ENCODE measurements at places on chromosomes 3 and 15.

GRCh38 chr3:13042127-13042701 lies 31.0 kb downstream of the IQSEC1 start:
- no peak for DNase-seq

GRCh38 chr3:117519776-117520175 lies 810.2 kb downstream of the TUSC7 start:
- no peak for DNase-seq

DNA sequence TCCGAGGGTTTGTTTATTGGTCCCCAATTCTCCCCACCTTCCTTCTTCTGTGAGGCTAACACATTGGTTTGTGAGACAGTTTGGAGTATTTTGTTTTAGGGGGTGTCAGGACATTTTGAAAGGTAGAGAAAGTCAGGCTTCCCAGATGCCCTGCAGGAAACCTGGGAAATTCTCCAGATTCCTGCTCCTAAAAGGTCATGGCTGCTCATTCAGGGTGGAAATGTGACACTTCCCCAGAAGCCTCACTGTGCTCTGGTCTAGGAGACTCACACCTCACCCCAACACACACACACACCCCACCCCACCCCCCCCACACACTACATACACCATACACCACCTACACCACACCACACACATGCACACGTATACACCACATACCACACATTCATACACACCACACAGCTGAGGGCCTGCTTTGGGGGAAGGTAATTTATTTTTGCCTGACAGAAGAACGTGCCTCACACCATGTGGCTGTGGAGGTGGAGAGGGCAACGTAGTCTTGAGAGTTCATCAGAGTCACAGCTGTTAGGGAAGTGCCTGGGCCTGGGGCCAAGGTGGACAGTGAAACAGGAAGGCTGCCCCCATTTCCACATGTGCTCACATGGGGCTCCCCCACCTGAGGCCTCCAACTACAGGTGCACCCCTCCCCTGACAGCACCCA lies 40.4 kb upstream of the LIMD1 start:
- no peak for DNase-seq

GRCh38 chr15:34783991-34784390 lies 11.4 kb downstream of the ACTC1 start:
- DNase-seq, result no peak

- DNase-seq, result no peak
Measured at GRCh38 chr3:5245927-5246326, 58.4 kb downstream of the EDEM1 start.

- no peak for DNase-seq
Measured at GRCh38 chr3:39707314-39707909, 102.0 kb upstream of the MYRIP start.

- DNase-seq, result no peak
Measured at GRCh38 chr15:65058394-65059368, 9.1 kb downstream of the RASL12 start.

DNA sequence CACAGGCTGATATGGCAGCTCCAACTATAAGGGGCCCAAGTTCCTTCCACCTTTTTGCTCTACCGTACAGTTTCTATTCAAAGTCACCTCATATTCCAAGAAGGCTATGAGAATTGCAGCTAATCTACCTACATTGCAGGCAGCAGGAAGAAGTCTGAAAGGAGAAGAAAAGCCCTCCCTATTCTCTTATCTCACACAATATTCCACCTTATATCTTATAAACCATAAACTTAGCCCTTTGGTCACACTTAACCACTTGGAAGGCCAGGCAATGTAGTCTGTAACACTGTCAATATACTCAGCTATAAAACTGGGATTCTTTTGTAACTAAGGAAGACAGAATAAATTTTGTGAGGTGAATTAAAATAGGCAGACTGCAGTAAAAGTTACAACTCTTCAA lies 54.9 kb downstream of the TBC1D5 start:
- DNase-seq, result no peak

GRCh38 chr15:62067448-62068044 lies 769 bp downstream of the C2CD4A start:
- peak; percentile 33 for DNase-seq

DNA sequence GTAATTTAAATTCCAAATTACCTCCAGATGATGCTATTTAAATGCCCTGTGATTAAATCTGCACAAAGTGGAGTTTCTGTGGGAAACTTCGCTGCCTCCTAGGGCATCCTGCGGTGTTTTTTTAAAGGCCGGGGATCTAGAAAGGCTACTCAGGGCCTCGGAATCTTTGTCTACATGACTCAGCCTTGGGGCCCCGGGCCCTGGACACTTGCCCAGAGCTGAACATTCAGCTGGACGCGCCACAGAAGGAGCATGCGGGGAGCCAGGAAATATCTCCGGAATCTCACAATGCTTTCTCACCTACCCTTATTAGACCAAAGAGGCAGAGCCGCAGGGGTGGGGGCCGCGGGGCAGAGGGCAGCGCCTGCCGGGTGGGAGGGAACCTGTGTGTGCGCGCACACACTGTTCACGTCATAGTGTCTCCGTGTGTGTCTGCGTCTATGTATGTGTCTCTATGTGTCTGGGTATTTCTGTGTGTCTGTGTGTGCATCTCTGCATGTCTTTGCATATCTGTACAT lies 145.5 kb upstream of the TPM1 start:
- DNase-seq, result no peak

DNA sequence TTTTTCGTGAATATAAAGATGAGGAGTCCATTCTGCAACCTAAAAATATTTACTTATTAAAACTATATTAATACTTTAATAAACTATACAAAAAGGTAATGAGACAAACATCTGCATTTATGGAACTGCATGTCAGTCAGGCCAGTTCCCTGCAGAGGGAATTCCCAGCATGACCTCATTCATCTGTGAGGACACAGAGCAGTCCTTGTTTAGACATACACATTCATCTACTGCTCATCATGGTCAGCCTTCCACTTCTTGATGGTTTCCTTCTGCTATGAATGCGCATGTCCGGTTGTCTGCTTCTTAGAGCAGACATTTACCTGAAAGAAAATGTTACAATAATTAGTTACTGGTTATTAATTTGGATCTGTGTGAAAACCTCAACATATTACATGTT lies 3.3 kb upstream of the ACTR8 start:
- no peak for DNase-seq

- no peak for DNase-seq
Measured at GRCh38 chr3:140018556-140018955, 83.6 kb downstream of the CLSTN2 start.

DNA sequence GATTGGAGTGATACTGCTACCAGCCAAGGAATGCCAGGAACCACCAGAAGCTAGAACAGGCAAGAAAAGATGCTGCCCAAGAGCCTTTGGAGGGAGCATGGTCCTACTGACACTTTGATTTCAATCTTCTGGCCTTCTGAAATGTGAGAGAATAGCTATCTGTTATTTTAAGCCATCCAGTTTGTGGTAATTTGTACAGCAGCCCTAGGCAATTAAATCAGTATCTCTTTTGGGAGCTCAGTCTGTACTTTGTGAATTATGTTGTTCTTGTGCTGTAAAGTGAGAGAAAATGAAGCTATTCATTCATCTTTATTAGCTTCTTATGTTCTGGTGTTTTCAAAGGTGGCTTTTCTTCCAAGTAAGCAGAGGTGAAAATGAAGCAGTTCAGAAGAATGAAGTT lies 381.3 kb downstream of the PDCD6IP start:
- DNase-seq, result no peak

DNA sequence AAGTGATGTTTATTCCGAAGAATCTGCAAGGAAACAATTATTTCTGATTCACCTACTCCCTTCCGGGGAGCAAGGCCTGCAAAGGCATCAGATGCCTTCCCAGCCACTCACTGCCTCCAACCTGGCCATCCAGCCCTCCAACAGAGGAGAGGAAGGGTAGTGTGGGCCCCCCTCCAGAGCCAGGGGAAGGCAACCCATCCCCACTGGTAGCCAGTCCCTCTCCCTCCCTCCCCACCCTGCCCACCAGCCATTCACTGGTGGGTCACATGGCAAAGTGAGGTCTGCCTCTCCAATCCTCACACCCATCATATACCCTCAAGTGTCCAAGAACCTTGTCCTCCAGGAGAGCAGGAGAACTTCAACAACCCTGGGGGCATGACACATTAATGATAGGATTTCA lies 2.4 kb upstream of the VIPR1 start:
- no peak for DNase-seq

DNA sequence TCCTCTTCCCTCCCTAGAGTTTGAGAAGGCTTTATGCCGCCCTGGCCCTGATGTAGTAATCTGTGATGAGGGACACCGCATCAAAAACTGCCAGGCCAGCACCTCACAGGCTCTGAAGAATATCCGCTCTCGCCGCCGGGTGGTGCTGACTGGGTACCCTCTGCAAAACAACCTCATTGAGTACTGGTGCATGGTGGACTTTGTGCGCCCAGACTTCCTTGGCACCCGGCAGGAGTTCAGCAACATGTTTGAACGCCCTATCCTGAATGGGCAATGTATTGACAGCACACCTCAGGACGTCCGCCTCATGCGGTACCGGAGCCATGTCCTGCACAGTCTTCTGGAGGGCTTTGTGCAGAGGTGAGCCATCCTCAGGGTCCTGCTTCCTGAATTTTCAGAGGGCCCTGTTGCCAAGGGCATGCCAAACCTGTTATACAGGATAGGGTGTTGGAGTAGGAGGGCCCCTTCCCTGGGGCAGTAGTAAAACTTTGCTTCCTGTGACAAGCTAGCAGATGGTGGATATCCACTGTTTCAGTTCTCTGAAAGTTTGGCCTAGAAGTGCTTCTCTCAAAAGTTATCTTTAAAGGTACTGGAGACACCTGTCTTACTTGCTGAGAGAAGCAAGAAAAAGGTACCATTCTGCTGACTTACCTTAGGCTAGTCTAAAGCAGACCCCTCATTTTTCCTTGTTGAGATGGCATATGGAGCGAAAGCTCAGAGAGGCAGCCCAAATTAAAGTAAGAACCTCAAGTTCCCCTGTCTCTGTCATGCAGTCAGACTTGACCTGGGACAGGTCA lies 33.7 kb upstream of the TEX264 start:
- DNase-seq, result no peak

GRCh38 chr3:111311709-111312235 lies 230.2 kb upstream of the CD96 start:
- no peak for DNase-seq

DNA sequence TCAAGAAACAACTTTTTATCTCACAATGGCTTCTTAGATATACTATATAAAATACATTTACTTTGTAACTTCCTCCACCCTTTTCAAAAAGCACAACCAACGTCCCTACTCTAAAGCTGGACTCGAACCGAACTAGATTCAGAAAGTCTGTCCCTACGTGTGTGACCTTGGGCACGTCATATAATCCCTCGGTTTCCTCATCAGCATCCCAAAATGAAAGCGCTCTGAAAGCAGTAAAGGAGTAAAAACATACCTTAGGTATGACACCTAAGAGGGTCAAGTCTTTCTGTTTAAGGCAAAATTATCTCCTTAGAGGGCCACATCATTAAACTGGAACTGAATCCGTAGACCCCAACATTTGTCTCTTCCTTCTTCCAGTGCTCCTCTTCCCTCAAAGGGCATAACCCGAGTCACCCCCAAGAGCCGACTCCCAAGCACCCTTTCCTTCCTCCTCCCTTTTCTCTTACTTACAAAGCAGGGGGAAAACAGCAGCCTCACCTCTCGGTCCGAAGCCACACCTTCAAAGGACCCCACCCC lies 663 bp downstream of the PDCD10 start:
- no peak for DNase-seq

DNA sequence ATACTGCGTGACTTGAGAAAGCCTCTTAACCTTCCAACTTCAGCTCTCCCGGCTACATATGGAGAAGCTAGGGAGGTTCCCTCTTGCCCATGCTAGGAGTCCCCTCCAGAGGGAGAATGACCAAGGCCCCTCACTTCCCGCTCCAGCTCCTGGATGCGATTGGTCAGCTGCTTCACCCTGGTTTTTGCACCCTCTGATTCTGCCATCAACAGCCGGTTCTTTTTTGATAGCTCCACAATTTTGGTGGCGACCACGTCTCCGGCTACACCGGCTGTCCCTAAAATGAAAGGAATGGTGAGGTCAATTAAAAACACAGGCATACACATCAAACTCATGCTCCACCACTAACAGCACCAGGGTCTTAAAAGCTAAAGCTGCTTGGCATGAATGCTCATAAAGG lies 20.6 kb downstream of the CCDC13 start:
- no peak for DNase-seq

DNA sequence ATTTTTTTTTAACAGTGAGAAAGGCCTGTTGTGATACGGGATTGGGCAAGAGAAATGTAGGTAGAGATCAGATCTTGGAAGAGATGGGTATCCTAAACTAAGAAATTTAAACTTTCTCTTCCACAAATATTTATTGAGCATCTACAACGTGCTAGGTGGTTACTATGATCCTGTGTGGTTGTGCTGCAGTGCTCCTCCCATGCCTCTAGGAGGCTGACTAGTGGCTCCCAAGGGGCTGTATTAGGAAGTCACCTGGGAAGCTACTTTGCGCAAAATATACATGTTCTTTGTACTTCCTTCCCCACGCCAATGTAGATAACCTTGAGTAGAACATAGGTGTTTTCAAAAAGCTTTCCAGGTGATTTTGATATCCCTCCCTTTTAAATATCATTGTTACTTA lies 27.2 kb downstream of the USP3 start:
- DNase-seq, result no peak

DNA sequence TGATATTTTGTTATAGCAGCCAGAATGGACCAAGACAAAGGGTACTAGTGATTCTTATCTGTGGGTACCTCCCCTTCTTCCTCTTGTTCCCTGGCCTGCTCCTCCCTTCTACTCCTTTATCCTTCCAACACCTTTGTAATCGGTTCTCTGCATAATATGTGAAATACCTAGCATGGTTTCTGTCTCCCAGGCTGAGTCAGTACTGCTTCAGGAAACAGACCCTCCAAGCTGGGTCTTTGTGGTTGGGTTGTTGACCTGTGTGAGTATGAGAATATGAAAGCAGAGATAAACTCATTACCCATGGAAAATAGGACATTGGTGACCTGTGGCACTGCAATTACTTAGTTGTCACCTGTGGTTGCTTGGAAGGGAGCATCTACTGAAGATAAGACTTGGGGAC lies 69.3 kb upstream of the KLF13 start:
- DNase-seq, result no peak

GRCh38 chr3:125079675-125080045 lies 23.9 kb upstream of the HEG1 start:
- DNase-seq, result no peak

- no peak for DNase-seq
Measured at GRCh38 chr15:83835479-83835878, 181.6 kb downstream of the ADAMTSL3 start.

GRCh38 chr3:47455806-47456452 lies 19.8 kb downstream of the SCAP start:
- no peak for DNase-seq

- DNase-seq, result no peak
Measured at GRCh38 chr3:55445551-55445950, 41.6 kb downstream of the WNT5A start.

GRCh38 chr3:197752107-197752506 lies 2.4 kb downstream of the FYTTD1 start:
- no peak for DNase-seq

DNA sequence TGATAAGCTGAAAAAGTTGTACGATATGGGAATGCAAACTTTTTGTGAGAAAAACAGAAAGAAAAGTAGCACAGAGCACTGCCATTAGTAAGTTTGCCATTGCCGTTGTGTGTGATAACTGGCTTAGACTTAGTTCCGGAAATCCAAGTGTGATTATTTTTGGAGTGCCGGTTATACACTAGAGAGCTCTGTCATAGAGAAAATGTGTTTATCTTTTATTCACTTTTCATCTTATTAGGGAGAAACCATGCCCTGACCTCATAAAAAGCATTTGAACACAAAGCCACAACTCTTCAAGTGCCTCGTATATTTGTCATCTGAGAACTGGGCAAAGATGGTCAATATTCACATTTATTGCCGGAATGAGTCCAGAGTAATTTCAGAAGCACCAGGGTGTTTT lies 36.1 kb downstream of the CTDSPL start:
- no peak for DNase-seq

- DNase-seq, result no peak
Measured at GRCh38 chr3:195582947-195583346, 793 bp downstream of the APOD start.

Measured in stimulated activated CD8-positive, alpha-beta memory T cell treated with anti-CD3 and anti-CD28 coated beads, Interleukin-7, amount 100 ng/mL, for 4 hours (primary cell).